ENCODE measurements at places on chromosomes 1 and 21. TPM values are rescaled to one million over a fixed set of nuclear protein-coding genes. Genes with fewer than 3 reads are reported as not detected.

DNA sequence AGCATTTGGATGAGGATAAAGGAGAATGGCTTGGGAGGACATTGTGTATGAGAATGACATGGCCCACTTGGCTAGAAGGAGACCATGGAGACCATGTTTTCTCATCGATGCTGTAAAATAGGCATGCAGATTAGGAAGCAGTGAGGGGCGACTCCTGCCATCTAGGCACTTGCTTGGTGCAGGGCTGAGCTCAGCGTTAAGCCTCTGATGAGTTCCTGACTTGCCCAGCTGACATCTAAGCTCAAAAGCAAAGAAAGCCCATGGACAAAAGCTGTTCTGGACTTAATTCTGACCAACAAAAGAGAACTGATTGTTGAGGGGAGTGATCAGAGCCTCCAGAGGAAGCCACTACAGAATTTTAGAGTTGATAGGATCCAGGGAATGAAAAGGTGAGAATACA, 74.5 kb downstream of the LRRN2 start:
- no peak for DNase-seq

- DNase-seq, result no peak
Measured at GRCh38 chr1:35885961-35886558, 3.1 kb downstream of the AGO1 start.

DNA sequence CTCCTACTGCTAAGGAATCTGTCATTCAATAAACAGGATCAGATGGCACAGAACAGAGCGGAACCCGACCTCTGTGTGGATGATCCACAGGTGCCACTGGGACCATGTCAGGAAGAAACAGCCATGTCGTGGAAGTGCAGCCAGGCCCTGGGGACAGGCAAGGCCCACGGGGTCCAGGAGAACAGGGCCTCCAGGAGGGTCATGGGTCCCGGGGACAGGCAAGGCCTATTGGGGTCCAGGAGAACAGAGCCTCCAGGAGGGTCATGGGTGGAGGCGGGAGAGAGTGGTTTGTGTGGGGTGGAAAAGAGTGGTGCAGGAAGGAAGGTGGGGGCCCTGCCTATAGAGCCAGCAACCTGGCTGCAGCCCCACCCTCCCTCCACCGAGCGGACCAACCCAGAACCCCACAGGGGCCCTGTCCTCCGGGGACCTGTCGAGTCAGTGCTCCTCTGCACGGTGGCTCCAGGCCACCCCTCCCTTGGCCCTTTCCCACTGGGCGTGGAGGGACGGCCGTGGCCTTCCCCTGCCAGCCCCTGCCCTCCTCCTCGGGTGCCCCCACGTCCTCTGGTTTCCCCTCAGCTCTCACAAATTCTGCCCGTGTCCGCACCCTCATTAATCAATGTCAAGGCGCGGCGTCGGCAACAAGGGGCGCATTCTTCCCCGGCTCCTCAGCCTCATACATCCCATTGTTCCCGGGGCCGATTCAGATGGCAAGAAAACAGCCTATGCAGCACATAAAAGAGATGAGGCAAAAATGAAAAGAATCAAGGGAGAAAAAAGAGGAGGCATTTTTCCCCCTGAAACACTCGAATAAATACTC, 146.4 kb downstream of the PRDM16 start:
- DNase-seq, result no peak

GRCh38 chr1:22043198-22043769, 9.2 kb upstream of the CDC42 start:
- DNase-seq, result no peak

GRCh38 chr1:32926562-32926961, 25.4 kb upstream of the TMEM54 start:
- DNase-seq, result no peak

DNA sequence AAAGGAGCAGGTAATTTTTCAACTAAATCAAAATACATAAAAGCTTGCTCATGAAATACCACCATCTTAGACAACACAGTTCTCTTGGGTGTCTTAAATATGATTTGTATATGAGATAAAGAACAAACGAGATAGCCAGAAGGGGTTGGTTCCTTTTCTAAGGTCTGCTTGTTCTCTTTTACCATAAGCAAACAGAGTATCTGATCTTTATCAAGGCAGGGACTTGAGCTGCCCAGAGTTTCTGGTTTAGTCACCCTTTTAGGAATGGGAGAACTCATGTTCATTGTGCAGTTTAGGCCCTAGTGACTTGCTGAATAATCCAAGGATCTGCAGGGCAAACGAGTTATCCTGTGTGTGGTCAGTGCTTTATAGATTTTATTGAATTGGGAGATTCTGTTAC, 3.0 kb upstream of the SUCO start:
- DNase-seq, result no peak

GRCh38 chr1:33903210-33903589, 39.3 kb downstream of the HMGB4 start:
- no peak for DNase-seq

GRCh38 chr1:15311880-15312279, 64.9 kb downstream of the FHAD1 start:
- DNase-seq, result peak; percentile 10

- no peak for DNase-seq
Measured at GRCh38 chr1:177586429-177586828, 383.4 kb downstream of the SEC16B start.

FHAD1 gene
- 0.21 TPM for total RNA-seq

BSND gene
- total RNA-seq, result not detected

NUDC gene
- total RNA-seq, result 95.9 TPM
